HS-5 (cell line): ENCODE measurements at places on chromosomes 1 and 21.

DNA sequence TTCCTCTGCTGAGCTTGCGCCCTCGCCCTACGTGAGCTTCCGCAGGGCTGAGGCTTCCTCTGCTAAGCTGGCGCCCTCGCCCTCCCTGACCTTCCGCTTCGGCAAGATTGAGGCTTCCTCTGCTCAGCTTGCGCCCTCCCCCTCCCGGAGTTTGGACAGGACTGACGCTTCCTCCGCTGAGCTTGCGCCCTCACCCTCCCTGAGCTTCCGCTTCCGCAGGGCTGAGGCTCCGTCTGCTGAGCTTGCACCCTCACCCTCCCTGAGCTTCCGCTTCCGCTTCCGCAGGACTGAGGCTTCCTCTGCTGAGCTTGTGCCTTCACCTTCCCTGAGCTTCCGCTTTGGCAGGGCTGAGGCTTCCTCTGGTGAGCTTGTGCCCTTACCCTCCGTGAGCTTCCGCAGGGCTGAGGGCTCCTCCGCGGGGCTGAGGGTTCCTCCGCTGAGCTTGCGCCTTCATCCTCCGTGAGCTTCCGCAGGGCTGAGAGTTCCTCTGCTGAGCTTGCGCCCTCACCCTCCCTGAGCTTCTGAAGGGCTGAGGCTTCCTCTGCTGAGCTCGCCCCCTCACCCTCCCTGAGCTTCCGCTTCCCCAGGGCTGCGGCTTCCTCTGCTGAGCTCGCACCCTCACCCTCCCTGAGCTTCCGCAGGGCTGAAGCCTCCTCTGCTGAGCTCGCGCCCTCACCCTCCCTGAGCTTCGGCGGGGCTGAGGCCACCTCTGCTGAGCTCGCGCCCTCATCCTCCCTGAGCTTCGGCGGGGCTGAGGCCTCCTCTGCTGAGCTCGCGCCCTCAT, 753.6 kb upstream of the TPTE start:
- DNase-seq: no peak

DNA sequence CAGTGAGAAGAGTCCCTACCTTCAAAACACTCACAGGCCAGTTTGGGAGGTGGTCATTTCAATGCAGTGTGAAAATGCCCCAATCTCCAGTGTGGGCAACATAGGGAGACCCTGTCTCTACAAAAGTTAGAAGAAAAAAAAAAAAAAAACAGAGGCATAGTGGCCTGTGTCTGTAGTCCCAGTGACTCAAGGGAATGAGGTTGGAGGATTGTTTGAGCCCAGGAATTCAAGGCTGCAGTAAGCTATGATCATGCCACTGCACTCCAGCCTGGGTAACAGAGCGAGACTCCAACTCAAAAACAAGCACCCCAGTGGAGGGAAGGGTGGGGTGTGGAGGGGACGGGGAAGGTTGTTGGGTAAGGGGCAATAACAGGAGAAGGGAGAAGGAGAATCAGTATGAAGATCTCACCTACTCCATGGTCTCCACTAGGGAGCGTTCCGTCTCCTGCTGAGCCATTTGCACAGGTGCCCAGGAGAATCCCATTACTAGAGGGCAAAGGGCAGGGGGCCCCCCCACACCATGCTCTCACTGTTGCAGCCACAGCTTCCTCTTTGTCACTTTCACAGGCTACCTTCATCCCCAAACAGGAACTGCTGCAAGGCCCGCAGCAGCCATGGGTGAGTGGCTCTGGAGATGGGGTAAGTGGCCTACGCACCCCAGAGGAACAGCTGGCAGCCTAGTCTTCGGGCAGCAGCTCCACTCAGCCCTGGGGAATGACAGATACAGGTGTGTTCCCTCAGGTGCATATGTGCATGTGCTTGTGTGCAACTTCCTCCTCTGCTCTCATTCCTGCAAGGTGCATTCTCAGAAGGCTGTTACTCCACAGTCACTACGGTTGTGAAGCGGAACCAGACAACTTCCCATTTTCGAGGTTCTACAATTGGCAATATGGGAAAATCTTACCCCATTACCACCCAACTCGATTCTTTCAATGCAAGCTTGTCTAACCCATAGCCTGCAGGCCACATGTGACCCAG, 87.9 kb upstream of the LYST start:
- DNase-seq: no peak

DNA sequence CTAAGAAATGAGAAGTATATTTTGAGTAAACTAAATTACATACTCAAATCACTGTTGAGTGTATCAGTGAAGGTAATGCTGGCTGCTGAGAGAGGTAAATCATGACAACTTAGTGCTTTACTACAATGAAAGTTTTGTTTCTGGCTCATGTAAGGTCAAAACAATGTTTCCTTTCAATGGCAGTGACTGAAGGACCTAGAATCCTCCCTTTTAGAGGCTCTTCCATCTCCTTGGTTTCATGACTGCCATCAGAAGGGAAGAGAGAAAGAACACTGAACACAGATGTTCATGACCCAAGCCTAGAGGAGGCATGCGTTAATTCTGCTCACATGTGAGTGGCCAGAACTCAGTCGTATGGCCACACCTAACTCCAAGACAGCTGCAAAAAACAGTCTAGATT, 130.6 kb downstream of the AKT3 start:
- DNase-seq: no peak

GRCh38 chr1:64597113-64597512, 127.2 kb downstream of the CACHD1 start:
- DNase-seq: no peak

DNA sequence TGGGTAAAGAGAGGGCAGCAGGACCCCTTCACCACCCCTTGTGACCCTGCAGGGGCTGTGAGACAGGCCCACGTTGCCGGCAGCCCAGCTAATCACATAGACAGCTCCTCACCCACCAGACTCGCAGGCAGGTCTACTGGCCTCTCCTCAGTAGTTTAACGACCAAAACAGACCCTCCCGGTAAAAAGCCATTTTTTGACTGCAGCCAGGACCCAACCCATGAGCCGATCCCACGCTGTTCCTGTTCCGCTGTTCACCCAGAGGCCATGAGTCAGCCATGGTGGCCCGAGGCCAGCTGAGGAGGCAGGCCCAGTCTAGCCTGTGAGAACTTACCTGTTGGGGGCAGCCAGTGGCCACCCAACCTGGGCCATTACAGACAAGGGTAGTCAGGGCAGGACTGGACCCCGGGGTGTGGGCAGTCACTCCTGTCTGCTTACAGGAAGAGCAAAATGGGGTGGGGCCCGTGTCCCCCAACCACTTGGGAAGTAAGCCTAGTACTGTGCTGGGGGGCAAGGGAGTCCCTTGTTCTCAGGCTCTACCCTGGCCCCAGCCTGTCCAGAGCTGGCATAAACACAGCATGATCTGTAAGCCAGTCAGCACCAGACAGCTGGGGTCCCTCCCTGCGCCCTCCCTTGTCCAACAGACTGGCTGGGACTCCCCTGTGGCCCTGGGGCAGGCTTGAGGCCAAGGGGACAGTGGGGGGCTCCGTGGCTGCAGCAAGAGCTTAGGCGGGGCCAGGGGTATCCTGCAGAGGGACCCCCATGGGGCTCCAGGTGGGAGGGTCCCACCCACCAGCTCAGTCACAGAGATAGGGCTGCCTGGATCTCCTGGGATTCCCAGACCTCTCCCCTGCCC, 61.9 kb downstream of the WNT9A start:
- no peak for DNase-seq

GRCh38 chr1:177984136-177984525, 14.3 kb upstream of the SEC16B start:
- DNase-seq: peak; percentile 58

DNA sequence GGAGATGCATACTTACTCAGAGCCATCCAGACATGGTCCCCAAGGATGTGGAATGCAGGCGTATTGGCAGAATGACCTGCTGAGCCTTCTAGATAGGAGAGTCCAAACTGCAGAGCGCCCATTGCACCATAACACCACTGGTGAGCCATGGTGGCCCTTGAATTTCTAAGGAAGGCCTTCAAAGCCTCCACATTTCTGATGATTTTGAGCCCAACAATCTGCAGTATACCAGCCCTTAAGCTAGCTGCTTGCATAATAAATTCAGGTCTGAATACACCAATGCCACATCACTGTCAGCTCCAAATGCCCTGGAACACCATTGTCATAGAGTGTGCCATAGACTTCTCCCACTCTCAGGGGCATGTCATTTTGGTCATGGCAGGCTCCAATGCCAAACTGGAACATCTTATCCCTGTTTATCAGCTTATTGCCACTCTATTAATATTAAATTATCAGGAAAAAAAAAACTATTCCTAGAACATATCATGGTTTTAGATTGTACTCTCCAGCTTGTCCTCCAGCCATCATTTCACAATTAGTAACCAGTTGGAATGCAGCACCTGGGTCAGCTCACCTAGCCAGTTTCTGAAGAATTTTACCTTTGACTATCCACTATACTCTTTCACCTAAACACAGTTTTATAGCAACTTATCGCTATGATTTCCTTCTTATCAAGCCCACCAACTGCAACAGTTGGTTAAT, 26.9 kb downstream of the NPHS2 start:
- DNase-seq: no peak

DNA sequence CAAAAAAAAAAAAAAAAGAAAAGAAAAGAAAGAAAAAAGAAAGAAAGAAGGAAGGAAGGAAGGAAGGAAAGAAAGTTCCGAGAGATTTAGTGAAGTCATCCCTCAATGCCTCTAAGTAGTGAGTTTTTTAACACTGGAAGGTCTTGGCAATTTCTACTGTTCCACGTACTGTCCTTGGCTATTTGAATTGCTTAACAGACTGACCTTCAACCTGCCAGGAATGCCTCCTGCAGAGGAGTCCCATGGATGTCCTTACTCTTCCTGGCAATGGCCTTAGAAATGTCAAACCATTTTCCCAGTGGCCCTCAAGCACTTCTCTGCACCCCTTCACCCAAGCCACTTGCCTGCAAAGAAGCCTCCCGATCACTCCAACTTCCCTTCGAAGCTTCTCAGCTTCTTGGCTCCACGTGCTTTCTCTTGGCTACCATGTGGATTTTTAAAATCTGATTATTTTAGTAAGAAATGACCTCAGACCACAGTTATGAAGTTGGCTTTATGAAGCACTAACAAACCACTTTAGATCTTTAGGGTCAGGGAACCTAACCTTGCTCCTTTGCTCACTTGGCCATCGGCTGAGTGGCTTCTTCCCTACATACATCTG, 43.7 kb upstream of the ABCG1 start:
- DNase-seq: no peak

DNA sequence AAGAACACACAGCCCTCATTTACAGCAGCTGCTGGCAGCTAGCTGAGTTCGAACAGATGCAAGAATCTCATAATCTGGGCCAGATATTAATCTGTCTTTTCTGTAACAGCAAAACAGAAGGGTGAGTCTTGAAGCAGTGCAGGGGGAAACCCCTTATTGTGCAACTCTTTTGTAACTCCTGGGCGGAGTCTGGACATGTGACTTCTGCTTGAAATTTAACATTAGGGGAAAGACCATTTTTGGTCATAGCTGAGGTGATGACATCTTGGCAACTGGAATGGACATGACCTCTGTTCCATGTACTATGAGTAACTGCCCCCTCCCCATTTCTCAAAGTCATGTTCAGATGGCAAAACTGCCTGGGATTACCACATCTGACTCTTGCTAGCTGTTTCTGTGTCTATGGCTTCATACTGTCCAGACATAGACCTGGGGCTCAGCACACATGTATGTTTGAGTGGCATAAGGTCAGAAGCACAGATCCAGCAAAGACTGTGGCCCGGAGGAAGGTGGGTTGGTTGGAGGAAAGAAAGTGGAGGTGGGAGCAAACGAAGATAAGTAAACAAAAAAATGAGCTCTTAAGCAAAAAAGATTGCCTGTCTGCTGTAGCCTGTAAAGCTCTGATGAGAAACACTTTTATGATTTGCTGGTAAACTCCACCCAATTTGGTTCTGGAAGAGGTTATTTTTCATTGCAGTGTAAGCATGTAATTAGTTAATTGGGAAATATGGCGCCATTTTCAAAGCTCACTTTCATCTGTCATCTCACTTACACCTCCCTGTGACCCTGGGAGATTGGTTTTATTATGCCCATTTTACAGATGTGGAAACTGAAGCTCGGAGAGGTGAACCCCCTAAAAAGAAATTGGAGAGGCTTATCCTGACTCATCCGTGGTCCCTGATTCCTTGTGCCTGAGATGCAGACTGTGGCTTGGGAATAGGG, 26.1 kb downstream of the ETS2 start:
- peak; percentile 93 for DNase-seq

- DNase-seq: no peak
Observed at GRCh38 chr1:5763696-5764370, 228.4 kb downstream of the NPHP4 start.

DNA sequence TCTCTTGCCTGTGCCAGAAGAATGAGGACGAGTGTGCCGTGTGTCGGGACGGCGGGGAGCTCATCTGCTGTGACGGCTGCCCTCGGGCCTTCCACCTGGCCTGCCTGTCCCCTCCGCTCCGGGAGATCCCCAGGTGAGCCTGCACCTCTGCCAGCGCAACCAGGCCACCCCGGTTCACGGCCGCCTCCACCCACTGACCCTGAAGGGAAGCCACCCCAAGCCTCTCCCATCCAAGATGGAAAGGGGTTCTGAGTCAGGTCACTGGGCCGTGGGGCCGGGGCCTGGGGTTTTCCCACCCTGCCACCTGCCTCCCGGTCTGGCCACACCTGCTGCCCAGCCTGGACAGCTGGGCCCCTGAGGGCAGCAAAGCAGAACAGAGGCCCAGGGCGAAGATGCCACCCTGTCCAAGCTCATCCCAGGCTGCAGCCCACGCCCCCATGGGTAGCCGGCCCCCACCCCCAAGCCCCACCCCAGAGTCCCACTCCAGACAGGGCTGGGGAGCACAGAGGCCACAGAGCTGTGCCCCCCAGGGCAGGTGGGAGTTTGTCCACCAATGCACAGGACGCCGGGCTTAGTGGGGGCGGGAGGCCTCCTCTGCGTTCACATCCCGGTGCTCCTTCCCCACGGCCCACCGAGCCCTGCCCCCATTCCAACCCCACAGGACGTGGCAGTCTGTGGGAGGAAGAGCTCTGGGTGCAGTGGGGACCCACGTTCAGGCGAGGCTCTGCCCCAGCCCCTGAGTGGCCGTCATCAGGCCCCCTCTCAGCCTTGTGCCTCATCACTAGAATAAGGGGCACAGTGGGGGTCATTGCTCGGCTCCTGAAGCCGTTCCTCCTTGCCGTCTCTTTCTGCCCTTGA, 5.6 kb downstream of the AIRE start:
- DNase-seq: no peak

- no peak for DNase-seq
Observed at GRCh38 chr1:206111271-206111927, 5.8 kb downstream of the AVPR1B start.

GRCh38 chr1:219460896-219461815, 151.7 kb downstream of the ZC3H11B start:
- no peak for DNase-seq

DNA sequence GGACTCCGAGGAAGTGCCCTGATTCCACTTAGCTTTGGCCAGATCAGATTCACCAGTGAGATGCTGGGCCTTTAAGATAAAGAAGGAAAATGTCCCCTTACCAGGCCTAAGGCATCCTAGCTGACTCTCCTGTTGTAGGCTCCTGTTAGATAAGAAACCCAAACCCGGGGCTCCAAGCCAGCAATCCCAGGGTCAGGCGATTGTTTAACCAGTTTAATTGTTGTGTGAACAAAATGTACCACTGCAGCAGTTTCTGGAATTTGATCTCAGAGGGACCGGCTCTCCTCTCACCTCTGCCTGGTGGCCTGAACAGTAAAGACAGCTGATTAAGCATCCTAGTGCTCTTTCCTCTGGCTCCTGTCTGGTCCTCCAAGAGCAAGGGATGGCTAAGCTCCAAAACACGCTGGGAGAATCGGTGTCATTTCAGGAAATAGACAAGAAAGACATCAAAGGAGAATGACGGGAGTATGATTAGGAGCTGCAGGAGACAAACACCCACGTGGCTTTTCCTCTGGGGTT, 9.3 kb upstream of the KLHDC8A start:
- DNase-seq: no peak

GRCh38 chr1:53325326-53326087, 2.4 kb downstream of the LRP8 start:
- DNase-seq: no peak

GRCh38 chr21:35367553-35367952, 318.5 kb upstream of the RUNX1 start:
- DNase-seq: no peak
